Stimulated activated CD8-positive, alpha-beta memory T cell treated with anti-CD3 and anti-CD28 coated beads, Interleukin-7, amount 100 ng/mL, for 1 hour (primary cell): ENCODE measurements at places on chromosomes 11 and 22.

- no peak for DNase-seq
These were observed 57.6 kb downstream of the NRXN2 start for GRCh38 chr11:64665411-64665821.

DNA sequence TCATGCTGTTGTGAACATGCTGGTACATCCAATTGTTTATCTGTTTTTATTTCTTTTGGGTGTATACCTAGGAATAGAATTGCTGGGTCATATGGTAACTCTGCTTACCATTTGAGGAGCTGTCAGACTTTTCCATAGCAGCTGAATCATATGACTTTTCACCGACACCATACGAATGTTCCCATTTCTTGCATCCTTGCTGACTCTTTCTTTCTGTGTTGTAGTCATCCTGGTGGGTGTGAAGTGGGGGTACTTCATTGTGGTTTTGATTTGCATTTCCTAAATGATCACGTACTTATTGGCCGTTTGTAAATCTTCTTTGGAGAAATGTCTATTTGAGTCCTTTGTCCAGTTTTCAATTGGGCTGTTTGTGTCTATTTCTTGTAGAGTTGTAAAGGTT is 26.5 kb downstream of the ATXN10 start:
- DNase-seq = no peak

GRCh38 chr22:46845296-46846149 is 83.1 kb downstream of the TBC1D22A start:
- DNase-seq = no peak

- no peak for DNase-seq
These were observed 35.9 kb upstream of the TREH start for GRCh38 chr11:118715245-118715831.

DNA sequence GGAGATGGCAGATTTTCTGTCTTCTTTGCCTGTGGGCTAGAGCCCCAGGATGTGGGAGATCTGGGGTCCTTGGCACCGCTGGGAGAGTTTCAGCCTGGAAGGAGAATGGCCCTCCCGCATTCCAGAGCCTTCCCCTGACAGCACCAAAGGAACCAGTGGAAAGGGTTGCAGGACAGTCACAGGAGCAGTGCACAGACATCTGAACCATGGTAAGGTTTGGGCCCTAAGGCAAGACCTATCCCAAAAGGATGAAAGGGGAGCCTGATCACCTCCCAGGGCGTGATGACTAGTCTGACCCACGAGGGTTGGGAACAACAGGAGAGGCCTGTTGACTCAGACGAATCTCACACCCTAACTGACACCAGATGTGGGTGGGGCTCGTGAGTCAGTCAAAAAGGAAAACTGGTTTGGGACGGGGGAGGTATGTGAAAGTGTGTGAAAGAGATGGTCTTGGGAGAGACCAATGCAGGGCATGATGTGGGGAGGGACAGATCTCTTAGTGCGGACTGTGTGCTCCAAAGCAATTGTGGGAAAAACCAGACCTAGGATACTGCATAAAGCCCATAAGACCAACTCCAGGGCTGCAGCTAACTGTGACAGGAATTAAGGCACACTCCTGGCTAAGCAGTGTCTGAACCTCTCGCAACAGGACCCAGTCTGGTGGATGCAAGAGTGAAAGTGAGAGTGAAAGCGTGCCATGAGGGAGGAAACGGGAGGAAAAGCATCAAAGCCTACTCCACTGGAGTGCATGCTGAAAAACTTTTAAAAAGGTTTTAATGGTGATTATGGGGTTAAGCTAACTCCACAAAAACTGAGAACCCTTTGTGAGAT is 39.1 kb upstream of the GLYAT start:
- no peak for DNase-seq

- DNase-seq = no peak
These were observed 7.0 kb downstream of the RELA start for GRCh38 chr11:65655570-65656332.

DNA sequence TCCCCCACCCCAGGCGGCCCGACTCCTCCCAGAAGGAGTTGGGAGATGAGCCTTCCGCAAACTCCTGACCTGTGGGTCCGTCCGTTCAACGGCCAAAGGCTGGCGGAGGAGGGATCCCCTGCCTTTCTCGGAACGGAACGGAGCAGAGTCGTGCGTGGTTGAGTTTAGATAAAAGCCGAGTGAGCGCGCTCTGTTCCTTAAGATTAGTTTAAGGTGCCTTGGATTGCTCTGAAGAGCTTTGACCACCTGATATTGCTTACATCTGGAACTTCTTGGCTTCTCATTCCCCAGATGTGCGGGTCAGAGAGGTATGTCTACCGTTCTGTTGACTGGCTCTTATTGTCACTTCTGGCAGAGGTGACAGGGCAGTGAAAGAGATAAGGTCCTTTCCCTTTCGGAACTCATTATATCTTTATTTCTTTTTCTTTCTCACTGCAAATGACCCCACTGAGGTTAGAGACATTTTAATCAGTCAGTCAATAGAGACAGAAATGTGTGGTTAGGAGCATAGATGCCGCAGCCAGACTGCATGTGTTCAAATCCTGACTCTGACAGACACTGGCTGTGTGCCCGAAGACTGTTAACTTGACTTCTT is at the start of gene TRIM6:
Gene TRIM6, plus strand, starts transcription at position 31 of the 595 bp plus-strand sequence. Its CDS starts 261 bp downstream, at position 292.
- no peak for DNase-seq

- no peak for DNase-seq
These were observed 2.7 kb upstream of the EIF3M start for GRCh38 chr11:32580967-32581366.

GRCh38 chr11:72726266-72727220 is 25.7 kb downstream of the ARAP1 start:
- DNase-seq = no peak
